ENCODE measurements at places on chromosomes 2 and 18. TPM values are rescaled to one million over a fixed set of nuclear protein-coding genes. Genes with fewer than 3 reads are reported as not detected.

Gene TRMT61B
- 11.0 TPM for polyA plus RNA-seq

Gene FKBP1B
- polyA plus RNA-seq = 2.3 TPM

Gene GPC1
- 97.8 TPM for polyA plus RNA-seq

Gene MEP1B
- 0.11 TPM for polyA plus RNA-seq

Gene BOLL
- polyA plus RNA-seq = 1.6 TPM

Gene ATOH8
- 21.1 TPM for polyA plus RNA-seq

Gene SLC23A3
- 1.3 TPM for polyA plus RNA-seq

Gene DYNC1I2
- polyA plus RNA-seq = 102 TPM

Gene SLC4A3
- 6.9 TPM for polyA plus RNA-seq

Gene TEX44
- polyA plus RNA-seq = not detected

Gene PROM2
- 1.5 TPM for polyA plus RNA-seq

Gene ABCB11
- polyA plus RNA-seq = not detected

Gene FKBP7
- polyA plus RNA-seq = 40.2 TPM

Gene UNC80
- polyA plus RNA-seq = 2.4 TPM

Gene TMEFF2
- polyA plus RNA-seq = 22.9 TPM

Gene LYPD6
- polyA plus RNA-seq = 2.3 TPM

Gene TUBB8B
- polyA plus RNA-seq = not detected

Gene RAB6C
- 0.24 TPM for polyA plus RNA-seq

Gene FAP
- polyA plus RNA-seq = 58.1 TPM

Gene SLC16A14
- polyA plus RNA-seq = 2.0 TPM

Gene CDH2
- polyA plus RNA-seq = 4.4 TPM

Gene LHCGR
- polyA plus RNA-seq = 0.15 TPM

Gene KCMF1
- 43.9 TPM for polyA plus RNA-seq

Gene GREB1L
- polyA plus RNA-seq = 10.6 TPM

Gene MSH6
- polyA plus RNA-seq = 38.1 TPM

Gene HOXD3
- polyA plus RNA-seq = 3.3 TPM

Gene KCNF1
- 3.8 TPM for polyA plus RNA-seq

Gene IL36RN
- not detected for polyA plus RNA-seq

Gene FASTKD1
- polyA plus RNA-seq = 30.0 TPM

Gene LOXHD1
- polyA plus RNA-seq = 3.2 TPM

Gene HOXD12
- polyA plus RNA-seq = not detected

Gene ARHGEF33
- 1.5 TPM for polyA plus RNA-seq

Gene L3MBTL4
- polyA plus RNA-seq = 1.4 TPM

Gene GKN2
- polyA plus RNA-seq = not detected

Gene PSME4
- polyA plus RNA-seq = 38.3 TPM

Gene CHN1
- 12.1 TPM for polyA plus RNA-seq

Gene VAMP8
- 12.8 TPM for polyA plus RNA-seq

Gene PLA2R1
- 1.9 TPM for polyA plus RNA-seq

Gene CABYR
- 3.3 TPM for polyA plus RNA-seq

Gene PDE6D
- 17.8 TPM for polyA plus RNA-seq

Gene RIF1
- 110 TPM for polyA plus RNA-seq

Gene PRADC1
- polyA plus RNA-seq = 35.3 TPM

Gene ST6GAL2
- polyA plus RNA-seq = 2.5 TPM

Gene RIT2
- not detected for polyA plus RNA-seq

Gene TMEM37
- 8.3 TPM for polyA plus RNA-seq

Gene RANBP2
- polyA plus RNA-seq = 33.5 TPM

Gene GALR1
- 0.01 TPM for polyA plus RNA-seq

Gene PDCD1
- 0.13 TPM for polyA plus RNA-seq

Gene FER1L5
- polyA plus RNA-seq = 3.4 TPM

Gene TRAF3IP1
- 6.1 TPM for polyA plus RNA-seq

Gene SPDYA
- polyA plus RNA-seq = 1.2 TPM

Gene B4GALT6
- polyA plus RNA-seq = 11.5 TPM

Gene STARD6
- not detected for polyA plus RNA-seq

Gene PPP1R1C
- polyA plus RNA-seq = 0.34 TPM

Gene UCN
- 1.9 TPM for polyA plus RNA-seq

Gene HTR2B
- polyA plus RNA-seq = 0.11 TPM

Gene CCDC150
- 5.9 TPM for polyA plus RNA-seq

Gene ABHD1
- 0.49 TPM for polyA plus RNA-seq

Gene WNT10A
- not detected for polyA plus RNA-seq

Measured in forelimb muscle (tissue), 1 donor.